K562 (cell line): ENCODE measurements at places on chromosomes 16 and 17.

- no peak overlapping the region for H3K4me3 ChIP-seq
- no peak overlapping the region for H3K27ac ChIP-seq
- no peak for DNase-seq
- no peaks in the 10 kb centered on the region for H3K36me3 ChIP-seq
Observed at GRCh38 chr16:86022381-86022960, 123.5 kb downstream of the IRF8 start.

DNA sequence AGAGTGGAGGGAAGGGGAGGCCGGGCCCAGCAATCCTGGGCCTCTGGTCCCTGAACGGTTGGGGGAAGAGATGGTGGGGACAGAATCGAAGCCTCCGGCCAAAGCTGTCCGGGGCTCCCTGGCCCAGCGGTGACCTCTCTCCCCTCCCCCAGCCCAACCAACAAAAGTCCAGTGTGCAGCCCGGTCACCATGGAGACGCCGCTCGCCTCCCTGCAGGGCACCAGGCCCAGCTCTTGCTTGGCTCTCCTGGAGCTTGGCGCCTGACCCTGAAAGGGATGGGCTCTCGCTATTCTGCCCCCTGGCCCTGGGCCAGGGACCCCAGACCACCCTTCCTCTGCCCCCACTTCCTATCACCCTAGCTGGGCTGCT, 1.3 kb downstream of the METRN start:
- peak overlapping the region; percentile 68 for H3K4me3 ChIP-seq
- peaks cover 19% of the 10 kb centered on the region; the same call in 2 of the 3 replicates for H3K36me3 ChIP-seq
- peaks cover 12% of the 10 kb centered on the region; the same call in 2 of the 3 replicates for H3K4me1 ChIP-seq
- DNase-seq: peak; percentile 72

DNA sequence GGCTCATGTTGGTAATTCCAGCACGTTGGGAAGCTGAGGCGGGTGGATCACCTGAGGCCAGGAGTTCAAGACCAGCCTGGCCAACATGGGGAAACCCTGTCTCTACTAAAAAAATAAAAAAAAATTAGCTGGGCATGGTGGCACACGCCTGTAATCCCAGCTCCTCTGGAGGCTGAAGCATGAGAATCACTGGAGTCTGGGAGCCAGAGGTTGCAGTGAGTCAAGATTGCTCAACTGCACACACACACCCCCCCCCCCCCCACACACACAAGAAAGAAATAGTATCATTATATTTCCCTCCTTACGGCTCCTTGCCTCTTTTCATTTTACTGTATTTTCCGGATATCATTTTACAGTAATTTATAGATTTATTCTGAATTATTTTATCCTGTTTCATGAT, 963.1 kb upstream of the GOT2 start:
- no peaks in the 10 kb centered on the region for H3K27me3 ChIP-seq
- H3K36me3 ChIP-seq: no peaks in the 10 kb centered on the region
- H3K4me3 ChIP-seq: no peak overlapping the region

DNA sequence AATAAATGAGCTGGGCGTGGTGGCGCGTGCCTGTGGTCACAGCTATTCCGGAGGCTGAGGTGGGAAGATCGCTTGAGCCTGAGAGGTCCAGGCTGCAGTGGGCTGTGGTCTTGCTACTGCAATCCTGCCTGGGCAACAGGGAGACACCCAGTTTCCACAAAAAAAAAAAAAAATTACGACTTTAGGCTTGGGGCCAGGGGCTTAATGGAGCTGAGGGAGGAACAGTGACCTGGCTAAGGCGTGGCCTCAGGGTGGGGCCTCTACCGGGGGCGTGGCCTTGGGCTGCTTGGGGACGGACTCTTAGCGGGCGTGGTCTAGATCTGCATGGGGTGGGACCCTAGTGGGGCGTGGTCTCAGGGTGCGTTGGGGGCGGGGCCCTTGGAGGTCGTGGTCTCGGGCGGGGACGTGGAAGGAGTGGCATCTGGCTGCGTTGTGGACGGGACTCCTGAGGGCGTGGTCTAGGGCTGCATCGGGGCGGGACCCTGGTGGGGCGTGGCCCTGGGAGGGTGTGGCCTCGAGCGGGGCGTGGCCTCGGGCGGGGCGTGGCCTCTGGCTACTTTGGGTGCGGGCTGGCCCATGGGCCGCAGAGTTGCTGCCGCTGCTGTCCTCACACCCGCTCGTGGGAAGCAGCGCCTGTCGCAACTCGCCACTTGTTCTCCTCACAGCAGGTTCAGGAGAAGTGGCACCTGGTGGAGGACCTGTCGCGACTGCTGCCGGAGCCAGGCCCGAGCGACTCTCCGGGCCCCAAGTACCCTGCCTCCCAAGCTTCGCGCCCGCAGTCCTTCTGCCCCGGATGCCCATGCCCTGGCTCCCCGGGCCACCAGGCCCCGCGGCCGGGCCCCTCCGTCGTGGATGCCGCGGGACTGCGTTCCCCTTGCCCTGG, 5.8 kb upstream of the C17orf99 start:
- H3K27ac ChIP-seq: peak overlapping the region; percentile 79
- no peaks in the 10 kb centered on the region for H3K27me3 ChIP-seq
- H3K4me3 ChIP-seq: peak overlapping the region; percentile 44
- DNase-seq: peak; percentile 98
- H3K4me1 ChIP-seq: peaks cover 99% of the 10 kb centered on the region

DNA sequence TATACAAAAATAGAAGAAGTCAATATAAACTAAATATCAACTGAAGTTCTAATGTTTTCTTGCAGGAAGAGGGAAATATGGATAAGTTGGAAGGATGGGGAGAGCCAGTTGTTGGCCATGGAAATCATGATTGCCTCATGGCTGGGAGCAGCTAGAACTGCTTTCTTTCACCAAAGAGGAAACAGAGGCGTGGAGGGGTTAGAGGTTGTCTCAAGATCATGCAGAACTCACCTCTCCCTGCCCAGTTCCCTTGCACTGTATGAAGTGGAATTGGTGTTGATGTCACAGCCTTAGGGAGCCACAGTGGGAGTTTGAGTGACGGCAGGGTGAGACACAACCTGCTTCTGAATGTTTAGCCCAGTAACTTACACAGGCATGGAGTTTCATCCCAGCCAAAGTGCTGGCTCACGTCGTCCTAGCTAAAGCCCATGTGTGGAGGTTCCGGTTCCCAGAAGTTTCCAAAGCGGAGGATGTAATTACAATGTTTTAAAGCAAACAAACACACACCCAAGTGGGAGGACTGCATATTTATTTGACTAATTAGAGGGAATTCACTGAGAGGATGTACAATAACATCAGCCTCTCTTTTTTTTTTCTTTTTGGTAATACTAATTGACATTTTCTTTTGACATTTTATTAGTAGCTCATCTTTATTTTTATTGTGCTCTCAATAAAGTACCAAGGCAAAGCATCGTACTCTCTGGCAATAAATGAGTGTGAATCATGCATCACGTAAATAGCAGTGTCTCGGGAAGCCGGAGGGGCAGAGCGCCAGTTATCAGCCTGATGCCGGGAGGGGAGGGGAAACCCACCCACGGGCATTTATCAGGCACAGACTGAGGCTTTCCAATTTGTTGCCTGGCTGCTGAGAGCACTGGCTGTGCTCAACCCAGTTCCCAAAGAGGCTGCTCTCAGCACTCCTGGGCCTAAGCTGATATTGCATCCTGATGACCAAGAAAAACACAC, 118.7 kb upstream of the CDH5 start:
- no peak overlapping the region for H3K27ac ChIP-seq
- no peak for DNase-seq

- H3K4me1 ChIP-seq: peaks cover 71% of the 10 kb centered on the region
- DNase-seq: no peak
- H3K4me3 ChIP-seq: peak overlapping the region; percentile 35
- no peaks in the 10 kb centered on the region for H3K36me3 ChIP-seq
Observed at GRCh38 chr17:78257810-78258322, 26.4 kb downstream of the TMEM235 start.

DNA sequence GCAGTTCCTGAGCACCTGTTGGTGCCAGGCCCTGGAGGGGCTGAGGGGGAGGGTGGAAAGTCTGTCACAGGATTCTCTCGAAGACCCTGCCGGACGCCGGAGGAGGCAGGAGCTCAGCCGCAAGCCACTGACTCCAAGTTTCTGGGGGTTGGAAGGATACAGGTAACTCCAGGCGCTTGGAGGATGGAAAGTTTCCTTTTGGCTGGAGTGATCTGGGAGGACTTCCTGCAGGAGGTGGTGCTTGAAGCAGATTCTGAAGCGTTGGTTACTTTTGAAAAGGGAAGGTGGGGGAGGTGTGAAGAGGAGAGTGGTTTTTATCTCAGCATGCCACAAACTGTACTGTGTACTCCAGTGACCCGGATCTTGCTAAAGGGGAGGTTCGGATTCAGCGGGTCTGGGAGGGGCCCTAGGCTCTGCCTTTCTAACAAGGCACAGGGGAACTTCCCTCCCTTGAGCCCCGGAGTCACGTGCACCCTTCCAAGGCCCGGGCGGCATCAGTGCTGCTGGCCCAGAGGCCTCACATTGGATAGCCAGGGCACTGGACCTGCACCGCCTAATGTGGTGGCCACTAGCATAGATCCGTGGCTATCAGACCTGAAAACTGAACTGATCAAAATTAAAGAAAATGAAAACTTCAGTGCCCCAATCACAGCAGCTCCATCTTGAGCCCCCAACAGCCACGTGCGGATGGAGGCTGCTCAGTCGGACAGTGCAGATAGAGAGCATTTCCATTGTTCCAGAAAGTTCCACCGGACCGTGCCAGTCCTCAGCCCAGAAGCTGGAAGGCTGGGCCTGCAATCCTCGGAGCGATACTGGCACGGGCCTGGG, 42.2 kb upstream of the GSE1 start:
- peaks cover 93% of the 10 kb centered on the region for H3K4me1 ChIP-seq
- H3K4me3 ChIP-seq: peak overlapping the region; percentile 40
- peaks cover 65% of the 10 kb centered on the region for H3K36me3 ChIP-seq
- peak overlapping the region; percentile 97 for H3K27ac ChIP-seq
- H3K27me3 ChIP-seq: no peaks in the 10 kb centered on the region; the same call in 2 of the 3 replicates
- DNase-seq: peak; percentile 94

- peak overlapping the region; percentile 50; the same call in 1 of the 3 replicates for H3K27ac ChIP-seq
- H3K4me3 ChIP-seq: no peak overlapping the region
- peaks cover 11% of the 10 kb centered on the region; the same call in 2 of the 3 replicates for H3K4me1 ChIP-seq
- peaks cover 6% of the 10 kb centered on the region; the same call in 1 of the 3 replicates for H3K36me3 ChIP-seq
- H3K27me3 ChIP-seq: no peaks in the 10 kb centered on the region
- DNase-seq: no peak
Observed at GRCh38 chr17:17239832-17240231, 2.9 kb upstream of the FLCN start.

DNA sequence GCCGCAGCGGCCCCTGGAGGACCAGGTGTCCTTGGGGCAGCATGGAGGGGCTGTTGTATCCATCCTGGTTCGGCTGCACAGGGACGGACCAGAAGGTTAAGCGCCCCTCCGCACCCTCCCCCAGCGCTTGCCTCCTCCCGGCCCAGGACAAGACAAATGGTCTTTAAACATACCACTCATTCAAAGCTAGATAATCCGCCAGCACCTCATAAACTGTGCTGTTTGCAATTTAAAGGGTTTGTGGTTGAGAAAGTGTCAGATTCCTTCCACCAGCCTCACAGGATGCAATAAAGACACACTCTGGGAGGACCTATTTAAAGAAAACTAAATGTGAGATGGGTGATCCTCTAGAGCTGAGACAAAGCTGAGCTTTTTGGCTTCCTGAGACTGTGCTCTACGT, 426.2 kb upstream of the EEF2KMT start:
- no peaks in the 10 kb centered on the region for H3K27me3 ChIP-seq
- H3K36me3 ChIP-seq: no peaks in the 10 kb centered on the region
- H3K27ac ChIP-seq: no peak overlapping the region
- DNase-seq: no peak

DNA sequence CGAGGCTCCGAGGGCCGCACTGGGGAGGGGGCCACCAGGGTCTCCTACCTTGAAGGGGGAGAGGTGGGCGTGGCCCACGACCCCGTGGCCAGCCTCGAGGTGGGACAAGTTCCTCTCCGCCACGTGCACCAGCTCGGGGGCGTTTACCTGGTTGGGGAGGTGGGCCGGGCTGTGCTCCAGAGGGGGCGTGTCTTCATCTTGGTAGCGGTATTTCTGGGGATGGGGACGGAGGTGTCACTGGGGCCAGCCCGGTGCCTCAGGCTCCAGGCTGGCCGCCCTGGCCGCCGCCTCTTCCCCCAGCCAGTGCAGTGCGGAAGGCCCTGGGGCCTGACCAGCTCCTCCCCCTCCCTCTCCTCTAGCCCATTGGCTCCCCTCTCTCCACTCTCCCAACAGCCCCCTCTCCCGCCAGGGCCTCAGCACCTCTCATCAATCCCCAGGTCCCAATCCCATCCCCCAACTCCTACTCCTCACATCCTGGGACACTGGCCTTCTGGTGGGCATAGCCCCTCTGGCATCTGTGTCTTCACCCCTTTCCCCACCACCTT, 11.5 kb downstream of the DLG4 start:
- H3K36me3 ChIP-seq: peaks cover 8% of the 10 kb centered on the region; the same call in 1 of the 3 replicates
- no peaks in the 10 kb centered on the region for H3K27me3 ChIP-seq
- no peak overlapping the region for H3K27ac ChIP-seq

- peak; percentile 80 for DNase-seq
- no peaks in the 10 kb centered on the region for H3K36me3 ChIP-seq
- H3K27ac ChIP-seq: no peak overlapping the region
- peaks cover 17% of the 10 kb centered on the region for H3K27me3 ChIP-seq
- H3K4me3 ChIP-seq: no peak overlapping the region
Observed at GRCh38 chr17:73156166-73156840, 8.5 kb upstream of the SSTR2 start.

GRCh38 chr17:76246080-76247066, 6.1 kb upstream of the RNF157 start:
- no peaks in the 10 kb centered on the region for H3K27me3 ChIP-seq
- peak overlapping the region; percentile 24; the same call in 2 of the 3 replicates for H3K27ac ChIP-seq
- H3K36me3 ChIP-seq: no peaks in the 10 kb centered on the region
- H3K4me3 ChIP-seq: no peak overlapping the region
- no peak for DNase-seq

GRCh38 chr17:69547947-69548346, 133.4 kb downstream of the MAP2K6 start:
- H3K4me3 ChIP-seq: no peak overlapping the region
- no peak overlapping the region for H3K27ac ChIP-seq
- H3K27me3 ChIP-seq: no peaks in the 10 kb centered on the region
- no peaks in the 10 kb centered on the region for H3K4me1 ChIP-seq
- H3K36me3 ChIP-seq: no peaks in the 10 kb centered on the region

GRCh38 chr17:78796517-78796900, 14.4 kb upstream of the CYTH1 start:
- no peaks in the 10 kb centered on the region for H3K4me1 ChIP-seq
- H3K4me3 ChIP-seq: no peak overlapping the region
- no peaks in the 10 kb centered on the region for H3K27me3 ChIP-seq
- H3K27ac ChIP-seq: no peak overlapping the region
- DNase-seq: no peak
